Caco-2 (cell line): ENCODE measurements at places on chromosomes 16 and 17. TPM values are rescaled to one million over a fixed set of nuclear protein-coding genes. Genes with fewer than 3 reads are reported as not detected.

KCNG4 gene
- total RNA-seq = not detected in 2 replicates

DHRS7C gene
- total RNA-seq = not detected in 2 replicates

AGRP gene
- not detected in 2 replicates for total RNA-seq

PRAC1 gene
- total RNA-seq = not detected in 2 replicates

HS3ST2 gene
- not detected in 2 replicates for total RNA-seq

KCNJ16 gene
- 8.0 and 9.3 TPM in 2 replicates for total RNA-seq

FZD2 gene
- 36.4 and 39.5 TPM in 2 replicates for total RNA-seq

HSD17B1 gene
- 2.3 and 4.0 TPM in 2 replicates for total RNA-seq

TK2 gene
- total RNA-seq = 18.2 and 19.3 TPM in 2 replicates

APOH gene
- total RNA-seq = 135 and 139 TPM in 2 replicates

CD300H gene
- total RNA-seq = not detected in 2 replicates

NTN3 gene
- 0.30 and 0.39 TPM in 2 replicates for total RNA-seq

STXBP4 gene
- total RNA-seq = 16.1 and 16.8 TPM in 2 replicates

CACNA1G gene
- total RNA-seq = 1.4 and 1.6 TPM in 2 replicates

PDIA2 gene
- total RNA-seq = 0.28 and 0.41 TPM in 2 replicates

ASB16 gene
- total RNA-seq = 0.26 TPM in 1 of 2 replicates, not detected in the other

KRTAP1-1 gene
- not detected in 2 replicates for total RNA-seq

KRT33A gene
- not detected in 2 replicates for total RNA-seq

CFAP97D1 gene
- total RNA-seq = 0.18 TPM in 1 of 2 replicates, not detected in the other

TAC4 gene
- total RNA-seq = 10.8 and 17.1 TPM in 2 replicates

MAP3K3 gene
- total RNA-seq = 15.3 and 16.2 TPM in 2 replicates

PSMD11 gene
- 198 and 208 TPM in 2 replicates for total RNA-seq
